ENCODE measurements at places on chromosomes 12 and 14.

GRCh38 chr14:54814076-54814475 is 88.5 kb downstream of the GCH1 start:
- no peak for DNase-seq

DNA sequence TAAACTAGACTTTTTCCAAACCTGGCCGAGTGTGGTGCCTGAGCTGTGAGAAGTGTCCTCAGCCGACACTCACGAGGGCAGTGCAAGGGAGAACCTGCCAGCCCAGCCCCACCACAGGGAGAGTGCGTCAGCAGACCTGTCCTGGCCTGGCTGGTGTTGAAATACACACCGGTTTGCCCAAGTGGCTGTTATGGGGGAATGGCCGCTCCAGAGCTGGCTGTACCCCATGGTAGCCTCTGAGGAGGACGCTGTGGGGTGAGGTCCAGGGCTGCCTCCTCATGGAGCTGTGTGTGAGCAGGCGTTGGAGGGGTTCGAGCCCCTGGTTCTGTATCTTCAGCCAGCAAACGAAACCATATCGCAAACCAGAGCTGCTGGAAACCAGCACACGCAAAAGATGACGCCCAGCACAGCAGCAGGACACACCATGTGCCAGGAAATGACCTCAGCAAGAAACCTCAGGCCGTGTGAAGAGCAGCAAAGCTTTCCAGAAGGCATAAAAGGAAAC is 9.4 kb downstream of the ANKRD9 start:
- peak; percentile 73 for DNase-seq

DNA sequence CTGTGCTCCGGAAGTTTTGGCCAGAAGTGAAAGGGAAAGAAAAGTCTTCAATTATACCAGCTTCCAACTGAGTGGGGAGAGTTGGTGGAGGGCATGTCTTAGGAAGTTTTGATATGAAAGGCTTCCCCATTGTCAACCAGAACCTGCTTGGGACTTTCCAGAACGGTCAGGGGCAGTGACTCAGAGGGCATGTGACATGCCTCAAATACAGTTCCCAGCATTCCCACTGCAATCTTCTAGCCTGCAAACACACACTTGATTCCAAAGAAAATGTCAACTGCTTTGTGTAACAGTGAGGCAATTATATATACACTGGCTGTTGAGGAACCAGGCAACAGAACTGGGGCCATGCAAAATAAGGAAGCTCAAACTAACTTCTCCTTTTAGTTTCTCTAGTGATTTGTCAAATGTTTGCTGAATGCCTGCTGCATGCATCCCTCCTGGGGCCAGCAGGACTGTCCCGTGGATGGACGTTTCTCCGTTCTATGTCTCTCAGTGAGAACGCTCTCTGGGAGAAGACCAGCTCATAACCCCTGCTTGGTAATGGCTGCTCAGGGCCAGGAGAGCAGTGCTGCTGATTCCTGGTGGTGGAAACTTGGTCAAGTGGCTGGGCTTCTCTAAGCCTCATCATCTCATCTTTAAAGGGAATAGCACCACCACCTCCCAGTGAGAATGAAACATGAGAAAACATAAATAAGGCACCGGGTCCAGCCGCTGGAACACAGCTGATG is 18.3 kb downstream of the SLC25A47 start:
- peak; percentile 8 for DNase-seq

GRCh38 chr12:62767946-62768345 is 167.0 kb downstream of the PPM1H start:
- no peak for DNase-seq

GRCh38 chr12:96770219-96771102 is 136.6 kb upstream of the NEDD1 start:
- DNase-seq: no peak

DNA sequence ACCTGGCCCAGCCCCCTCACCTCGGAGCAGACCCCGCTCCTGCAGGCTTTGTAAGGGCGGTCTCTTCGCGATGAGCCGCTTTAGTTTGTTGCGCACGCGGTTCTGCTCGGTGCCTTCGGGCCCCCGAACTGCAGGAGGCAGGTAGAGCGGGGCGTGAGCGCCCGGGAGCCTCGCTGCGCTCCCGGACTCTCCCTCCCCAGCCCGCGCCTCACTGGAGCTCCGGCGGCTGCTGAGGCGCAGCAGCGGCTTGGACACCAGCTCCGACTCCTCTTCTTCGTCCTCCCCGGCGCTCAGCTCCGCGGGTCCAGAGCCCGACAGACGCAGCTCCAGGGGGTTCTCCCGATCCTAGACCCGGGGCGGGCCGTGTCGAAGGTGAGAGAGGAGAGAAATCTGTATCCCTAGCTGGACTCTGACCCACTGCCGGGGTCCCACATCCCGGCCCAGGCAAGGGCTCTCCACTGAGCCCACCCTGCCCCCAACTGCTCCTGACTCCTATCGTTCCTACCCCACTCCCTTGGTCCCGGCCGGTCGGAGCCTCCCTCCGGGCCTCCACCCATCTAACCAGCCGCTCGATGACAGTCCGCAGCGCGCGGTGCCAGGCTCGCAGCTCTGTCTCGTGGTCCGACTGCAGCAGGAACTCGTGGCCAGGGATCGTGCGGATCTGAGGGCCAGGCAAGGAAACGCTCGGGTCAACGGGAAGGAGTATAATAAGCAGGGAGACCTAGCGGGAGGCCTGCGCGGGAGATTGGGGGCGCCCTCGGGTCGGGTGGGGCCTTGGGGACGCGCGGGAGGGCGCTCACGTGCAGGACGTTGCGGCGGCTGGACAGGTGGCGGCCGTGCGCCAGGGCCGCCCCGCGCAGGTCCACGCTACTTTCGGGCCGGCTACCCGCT is 4.2 kb downstream of the ARHGAP9 start:
- DNase-seq: no peak

GRCh38 chr12:2654741-2655140 is 140.0 kb upstream of the FKBP4 start:
- no peak for DNase-seq

DNA sequence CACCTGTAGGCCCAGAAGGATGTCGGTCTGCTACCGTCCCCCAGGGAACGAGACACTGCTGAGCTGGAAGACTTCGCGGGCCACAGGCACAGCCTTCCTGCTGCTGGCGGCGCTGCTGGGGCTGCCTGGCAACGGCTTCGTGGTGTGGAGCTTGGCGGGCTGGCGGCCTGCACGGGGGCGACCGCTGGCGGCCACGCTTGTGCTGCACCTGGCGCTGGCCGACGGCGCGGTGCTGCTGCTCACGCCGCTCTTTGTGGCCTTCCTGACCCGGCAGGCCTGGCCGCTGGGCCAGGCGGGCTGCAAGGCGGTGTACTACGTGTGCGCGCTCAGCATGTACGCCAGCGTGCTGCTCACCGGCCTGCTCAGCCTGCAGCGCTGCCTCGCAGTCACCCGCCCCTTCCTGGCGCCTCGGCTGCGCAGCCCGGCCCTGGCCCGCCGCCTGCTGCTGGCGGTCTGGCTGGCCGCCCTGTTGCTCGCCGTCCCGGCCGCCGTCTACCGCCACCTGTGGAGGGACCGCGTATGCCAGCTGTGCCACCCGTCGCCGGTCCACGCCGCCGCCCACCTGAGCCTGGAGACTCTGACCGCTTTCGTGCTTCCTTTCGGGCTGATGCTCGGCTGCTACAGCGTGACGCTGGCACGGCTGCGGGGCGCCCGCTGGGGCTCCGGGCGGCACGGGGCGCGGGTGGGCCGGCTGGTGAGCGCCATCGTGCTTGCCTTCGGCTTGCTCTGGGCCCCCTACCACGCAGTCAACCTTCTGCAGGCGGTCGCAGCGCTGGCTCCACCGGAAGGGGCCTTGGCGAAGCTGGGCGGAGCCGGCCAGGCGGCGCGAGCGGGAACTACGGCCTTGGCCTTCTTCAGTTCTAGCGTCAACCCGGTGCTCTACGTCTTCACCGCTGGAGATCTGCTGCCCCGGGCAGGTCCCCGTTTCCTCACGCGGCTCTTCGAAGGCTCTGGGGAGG is at the start of gene LTB4R:
LTB4R (plus strand) TSS at position 857 of the 959 bp plus-strand sequence. CDS start 4,150 bp downstream, outside the sequence.
- peak; percentile 60 for DNase-seq

- peak; percentile 29 for DNase-seq
Observed at GRCh38 chr12:64194333-64195149, 27.6 kb downstream of the KICS2 start.

GRCh38 chr12:3218228-3219171 is 141.3 kb downstream of the TSPAN9 start:
- peak; percentile 78 for DNase-seq

DNA sequence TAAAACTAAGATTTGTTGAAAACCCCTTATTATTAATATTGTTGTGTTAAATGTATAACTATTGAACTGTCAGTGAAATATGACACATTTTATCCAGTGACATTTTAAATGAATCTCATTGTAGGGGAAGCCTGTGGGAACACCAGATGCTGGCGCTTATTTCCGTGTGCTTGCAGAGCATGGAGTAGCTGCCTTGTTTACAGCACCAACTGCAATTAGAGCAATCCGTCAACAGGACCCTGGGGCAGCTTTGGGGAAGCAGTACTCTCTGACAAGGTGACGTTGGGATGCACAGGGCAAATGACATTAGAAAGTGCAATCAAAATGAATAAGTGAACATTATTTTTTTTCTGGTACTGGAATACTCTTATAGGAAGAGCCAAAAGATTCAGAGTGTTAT is 96.8 kb downstream of the ACSS3 start:
- DNase-seq: no peak

- DNase-seq: peak; percentile 83
Observed at GRCh38 chr14:20262642-20263128, 23.6 kb downstream of the OR11H4 start.

GRCh38 chr12:89307474-89308253 is 44.6 kb downstream of the DUSP6 start:
- no peak for DNase-seq
